Posterior vena cava (tissue), 2 donors: ENCODE measurements at places on chromosomes 7 and 10. TPM values are rescaled to one million over a fixed set of nuclear protein-coding genes. Genes with fewer than 3 reads are reported as not detected.

- DNase-seq = no peak
Observed at GRCh38 chr10:77281719-77282118, 355.9 kb downstream of the KCNMA1 start.

DNA sequence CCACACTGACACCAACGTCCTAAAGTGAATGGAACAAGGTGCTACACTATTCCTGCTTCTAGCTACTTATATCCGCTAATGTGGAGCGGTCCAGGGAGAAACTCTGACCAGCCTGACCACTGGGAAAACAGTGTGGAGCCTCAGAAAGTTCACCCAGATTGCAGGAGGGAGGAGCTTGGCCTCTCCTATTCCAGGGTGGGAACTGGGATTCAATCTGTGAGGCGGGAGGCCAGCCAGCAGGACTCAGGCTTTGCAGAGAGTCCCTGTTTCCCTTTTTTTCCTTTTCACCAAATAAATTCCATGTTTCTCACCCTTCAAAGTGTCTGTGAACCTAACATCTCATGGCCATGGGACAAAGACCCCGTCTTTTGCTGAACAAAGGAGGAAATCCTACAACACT is 86.4 kb upstream of the SEMA3C start:
- DNase-seq = no peak

GPRIN2 gene
- total RNA-seq = not detected

CPEB3 gene
- total RNA-seq = 3.1 TPM
